ENCODE measurements at places on chromosomes 2 and 18.

- DNase-seq: no peak
Measured at GRCh38 chr18:32598144-32598543, 127.5 kb upstream of the GAREM1 start.

- DNase-seq: no peak
Measured at GRCh38 chr2:223235986-223236385, 184.0 kb downstream of the KCNE4 start.

GRCh38 chr2:101112772-101113157 lies 38.4 kb downstream of the TBC1D8 start:
- no peak for DNase-seq

DNA sequence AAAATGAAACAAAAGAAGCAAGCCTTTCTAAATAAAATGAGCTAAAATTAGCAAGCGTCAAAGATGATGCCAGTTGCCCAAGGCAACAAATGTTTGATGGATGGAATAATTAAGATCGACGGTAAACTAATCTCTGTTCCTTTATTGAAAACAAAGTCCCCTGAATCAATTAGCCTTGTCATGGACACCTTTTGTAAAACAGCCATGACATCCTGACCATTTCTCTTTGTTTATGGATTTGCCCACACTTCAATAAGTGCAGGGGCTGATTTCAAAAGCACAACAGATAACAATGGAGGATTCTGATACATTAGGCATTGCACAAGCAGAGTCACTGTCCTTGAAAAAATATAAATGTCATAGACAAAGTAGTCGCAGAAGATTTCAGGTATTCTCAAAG lies 160.1 kb upstream of the HNRNPA3 start:
- no peak for DNase-seq

DNA sequence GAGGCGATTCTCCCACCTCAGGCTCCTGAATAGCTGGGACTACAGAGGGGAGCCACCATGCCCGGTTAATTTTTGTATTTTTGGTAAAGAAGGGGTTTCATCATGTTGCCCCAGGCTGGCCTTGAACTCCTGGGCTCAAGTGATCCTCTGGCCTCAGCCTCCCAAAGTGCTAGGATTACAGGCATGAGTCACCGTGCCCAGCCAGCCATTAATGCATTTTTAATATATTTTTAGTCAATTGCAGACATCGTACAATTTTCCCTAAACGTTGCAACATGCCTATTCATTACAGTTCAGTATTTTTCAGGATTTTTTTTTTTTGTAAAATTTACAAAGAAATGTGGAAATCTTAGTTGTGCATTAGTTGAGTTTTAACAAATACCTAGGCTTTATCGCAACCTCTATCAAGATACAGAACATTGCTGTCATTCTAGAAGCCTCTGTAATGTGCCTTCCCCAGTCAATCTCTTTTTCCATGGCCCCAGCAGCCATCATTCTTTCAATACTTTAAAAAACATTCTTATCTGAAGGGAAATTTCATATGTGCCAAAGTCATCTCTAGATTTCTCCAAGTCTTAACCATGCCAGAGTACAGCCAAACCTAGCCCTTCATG lies 14.7 kb downstream of the NABP1 start:
- DNase-seq: no peak

DNA sequence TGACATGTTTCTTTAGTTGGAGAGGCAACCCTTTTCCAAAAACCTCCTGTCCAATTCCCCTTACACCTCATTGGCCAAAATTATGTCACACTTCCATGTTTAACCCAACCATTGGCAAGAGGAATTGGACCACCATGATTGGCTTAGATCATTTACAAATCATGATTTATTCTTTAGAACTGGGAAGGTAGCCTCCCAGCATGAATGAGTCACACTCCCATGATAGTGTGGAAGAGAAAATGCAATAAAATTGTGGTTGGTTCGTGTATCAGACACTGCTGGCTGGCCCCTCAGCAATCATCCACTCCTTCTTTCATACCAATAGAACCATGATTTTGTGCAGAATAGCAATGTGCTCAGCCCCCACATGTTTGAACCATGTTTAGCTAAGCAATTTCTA lies 156.6 kb upstream of the ACVR2A start:
- no peak for DNase-seq

DNA sequence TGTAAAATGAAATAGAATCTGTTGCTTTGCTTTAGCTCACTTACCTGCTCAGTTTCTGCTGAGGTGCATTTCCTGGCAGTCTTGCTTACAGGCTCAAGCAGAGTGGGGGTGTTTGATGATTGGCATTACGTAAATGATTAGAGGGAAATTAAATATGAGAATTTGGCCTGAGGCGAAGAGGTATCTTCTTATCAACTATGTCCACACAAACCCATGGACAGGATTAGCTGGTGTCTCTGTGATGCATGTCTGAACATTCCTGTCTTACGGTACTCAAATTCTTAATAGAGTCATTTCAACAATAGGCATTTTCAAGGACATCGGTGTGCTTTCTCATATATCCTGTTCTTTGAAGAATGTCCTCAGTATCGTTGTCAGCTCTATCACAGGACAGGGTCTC lies 102.1 kb downstream of the PRPF40A start:
- DNase-seq: no peak

GRCh38 chr18:23487738-23488570 lies 15.4 kb upstream of the RMC1 start:
- peak; percentile 26 for DNase-seq

GRCh38 chr2:51013079-51013932 lies 18.6 kb downstream of the NRXN1 start:
- DNase-seq: no peak
